Stromal cell of bone marrow (primary cell): ENCODE measurements at places on chromosomes 3 and 15.

DNA sequence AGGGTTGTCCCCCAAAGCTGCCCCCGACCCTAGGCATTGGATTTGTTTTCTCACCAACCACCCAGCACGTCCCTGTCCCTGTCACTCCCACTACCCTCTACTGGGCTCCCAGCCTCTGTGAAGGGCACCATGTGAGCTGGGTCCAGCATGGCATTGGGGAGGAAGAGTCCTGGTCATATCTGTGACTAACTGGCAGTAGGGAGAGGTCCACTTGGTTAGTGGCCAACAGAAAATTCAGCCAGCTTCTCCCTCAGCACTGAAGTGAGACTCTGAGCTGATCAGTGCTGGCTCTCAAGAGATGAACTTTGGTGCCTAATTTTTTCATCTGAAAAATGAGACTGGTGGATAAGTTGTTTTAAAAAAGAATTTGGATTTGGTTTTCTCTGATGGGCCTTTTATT lies 11.3 kb upstream of the KIF23 start:
- peak; percentile 17 for DNase-seq

DNA sequence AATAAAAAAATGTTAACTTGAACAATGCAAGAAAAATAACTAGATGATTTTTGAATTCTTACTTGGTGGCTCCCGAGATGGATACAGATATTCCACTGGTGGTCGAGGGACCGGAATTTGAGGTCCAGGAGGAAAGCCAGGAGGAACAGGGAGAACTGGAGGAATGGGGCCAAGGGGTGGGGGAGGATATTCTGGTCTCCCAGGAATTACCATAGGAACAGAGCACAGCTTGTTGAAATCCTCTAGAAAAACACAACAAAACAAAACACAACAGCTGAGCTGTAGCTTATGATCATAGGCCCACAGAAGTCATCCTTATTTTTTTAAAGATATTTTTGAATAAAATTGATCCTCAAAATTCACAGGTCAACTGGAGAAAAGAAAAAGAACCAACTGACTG lies 129.4 kb downstream of the FBN1 start:
- no peak for DNase-seq

GRCh38 chr3:42053476-42053875 lies 37.7 kb upstream of the TRAK1 start:
- no peak for DNase-seq

- no peak for DNase-seq
Observed at GRCh38 chr3:112974894-112975293, at the start of gene CD200R1. CD200R1 (minus strand) TSS chr3:112975103; CDS start chr3:112974857, 246 bp downstream.

- no peak for DNase-seq
Observed at GRCh38 chr3:114974387-114974786, 172.7 kb downstream of the ZBTB20 start.

- no peak for DNase-seq
Observed at GRCh38 chr3:139480585-139480984, 4.3 kb upstream of the RBP2 start.

DNA sequence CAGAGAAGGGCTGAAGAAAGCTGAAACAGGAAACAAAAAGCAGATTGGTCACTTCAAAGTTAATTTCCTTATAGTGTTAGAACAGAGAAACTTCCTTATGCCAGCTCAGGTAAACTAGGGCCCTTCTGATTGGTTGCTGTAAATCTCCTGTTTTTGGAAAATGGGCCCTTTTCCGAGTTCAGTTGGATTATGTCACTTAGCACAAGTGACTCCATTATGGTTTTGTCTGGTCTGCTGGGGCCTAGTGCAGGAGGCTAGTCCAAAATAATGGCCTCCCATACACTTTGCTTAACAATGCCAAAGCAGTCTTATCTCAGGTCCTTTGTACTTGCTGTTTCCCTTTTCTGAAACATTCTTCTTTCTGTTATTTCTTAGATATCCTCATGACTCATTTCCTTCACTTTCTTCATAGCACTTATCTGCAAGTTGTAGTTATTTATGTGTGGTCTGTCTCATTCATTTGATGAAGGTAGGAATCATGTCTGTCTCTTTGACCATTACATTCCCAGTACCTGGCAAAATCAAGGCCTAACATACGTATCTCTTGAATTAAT lies 7.7 kb upstream of the DCP1A start:
- DNase-seq: no peak

DNA sequence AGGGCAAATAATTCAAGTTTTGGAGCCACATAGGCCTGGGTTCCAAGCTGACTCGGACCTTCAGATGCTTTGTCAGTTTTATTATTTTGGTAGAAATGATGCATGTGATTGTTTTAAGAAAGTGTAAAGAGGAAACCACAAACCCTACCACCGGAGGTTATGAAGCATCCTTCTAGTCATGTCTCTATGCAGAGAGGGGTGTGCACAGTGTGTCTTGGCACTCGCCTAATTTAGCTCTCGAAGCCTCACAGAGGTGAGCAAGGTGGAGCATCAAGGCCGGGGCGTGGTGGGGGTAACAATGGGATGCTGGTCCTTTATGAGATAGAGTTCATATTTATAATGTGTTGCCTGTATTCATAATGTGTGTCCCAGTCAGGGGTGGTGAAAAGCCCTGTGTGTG lies 63.7 kb upstream of the SMAD6 start:
- DNase-seq: no peak

GRCh38 chr3:158747417-158747816 lies 15.2 kb upstream of the RARRES1 start:
- no peak for DNase-seq
